Aorta (tissue), 5 donors: ENCODE measurements at places on chromosomes 3 and 15.

DNA sequence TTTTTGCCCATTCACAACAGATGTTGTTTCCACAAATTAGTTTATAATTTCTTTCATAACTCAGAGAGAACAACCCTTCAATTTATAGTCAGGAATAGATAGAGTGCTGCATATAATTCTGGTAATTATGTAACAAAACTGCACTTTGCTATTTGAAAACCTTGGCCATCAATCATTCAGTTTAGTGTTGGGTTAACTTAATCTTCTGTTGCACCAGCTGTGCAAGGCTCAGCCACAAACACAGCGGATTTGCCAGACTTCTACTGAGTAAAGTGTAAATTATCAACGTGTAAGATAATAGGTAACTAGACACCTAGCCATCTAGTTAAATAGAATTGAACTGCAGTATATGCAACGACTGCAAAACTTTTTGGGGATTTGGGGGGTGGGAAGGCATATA is 1064.3 kb upstream of the EPHA6 start:
- no peak for DNase-seq

GRCh38 chr3:149188494-149188893 is 33.1 kb downstream of the CP start:
- no peak for DNase-seq

GRCh38 chr15:39022532-39023305 is 458.1 kb upstream of the RASGRP1 start:
- no peak for DNase-seq

- DNase-seq = no peak
Observed at GRCh38 chr3:193130576-193130975, 110.4 kb upstream of the PLAAT1 start.

- peak; percentile 67 for DNase-seq
Observed at GRCh38 chr3:171984883-171985282, 54.5 kb upstream of the FNDC3B start.

DNA sequence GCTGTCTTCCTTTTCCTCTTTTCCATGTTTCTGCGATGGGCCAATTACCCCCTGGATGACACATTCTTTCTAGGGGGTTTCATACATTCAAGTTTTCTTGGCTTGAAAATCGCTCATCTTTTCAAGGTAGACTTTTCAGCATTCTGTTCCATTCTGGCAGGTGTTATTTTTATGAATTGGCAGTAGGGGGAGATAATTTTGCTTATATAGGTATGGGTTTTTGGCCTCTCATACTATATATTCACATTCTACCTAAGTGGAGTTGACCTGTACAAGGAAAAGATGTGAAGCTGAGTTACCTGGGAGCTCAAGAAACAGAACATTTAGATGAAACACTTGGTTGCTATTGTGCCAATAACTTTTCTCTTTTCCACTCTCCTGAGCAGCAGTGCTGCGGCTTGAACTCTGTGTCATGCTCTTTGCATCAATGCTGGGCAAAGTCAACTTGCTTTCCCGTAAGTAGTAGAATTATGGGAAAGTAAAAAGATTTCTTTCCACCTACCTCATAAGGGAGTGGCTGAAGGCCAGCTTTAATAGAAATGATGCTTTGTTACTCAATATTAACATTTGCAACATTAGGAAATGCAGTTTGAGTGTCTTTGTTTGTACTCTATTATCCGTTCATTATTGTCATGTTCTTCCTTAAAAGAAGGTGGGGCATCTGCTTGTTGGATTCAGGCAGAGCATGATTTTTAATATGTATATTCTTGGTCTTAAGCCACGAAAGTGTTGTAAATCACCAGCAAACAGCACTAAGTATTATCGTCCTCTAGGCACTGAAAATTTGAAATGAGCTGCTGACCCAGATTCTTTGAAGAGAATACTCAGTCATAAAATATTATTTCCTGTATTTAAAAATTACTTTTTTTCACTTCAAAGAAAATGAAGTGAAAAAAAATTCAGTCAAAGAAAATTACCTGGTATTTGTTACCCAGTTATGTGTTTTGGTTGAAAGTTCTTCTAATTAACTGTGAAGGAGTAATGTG is 27.7 kb upstream of the MFSD1 start:
- no peak for DNase-seq
